ENCODE measurements at places on chromosomes 11 and 22.

DNA sequence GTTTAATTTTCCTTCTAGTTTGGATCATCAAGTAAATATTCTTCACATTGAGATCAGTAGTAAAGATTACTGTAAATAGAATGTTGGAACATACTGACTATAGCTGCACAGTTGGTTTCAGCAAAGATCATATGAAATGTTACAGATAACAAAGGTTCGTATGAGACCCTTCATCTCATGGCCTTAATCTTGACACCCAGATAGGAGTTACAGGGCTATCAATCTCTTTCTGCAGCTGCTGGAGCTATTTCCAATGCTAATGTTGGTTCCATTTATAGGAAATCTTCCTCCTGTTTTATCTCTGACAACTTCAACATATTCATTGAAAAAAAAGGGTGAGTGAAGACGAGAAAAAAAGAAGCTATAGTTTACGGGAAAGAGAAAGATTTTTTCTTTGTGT lies 495.6 kb downstream of the JRKL start:
- no peak for DNase-seq

- DNase-seq = no peak
Observed at GRCh38 chr11:131666617-131667016, 296.2 kb downstream of the NTM start.

- DNase-seq = no peak
Observed at GRCh38 chr11:83970061-83970671, 684.0 kb upstream of the CCDC90B start.

- no peak for DNase-seq
Observed at GRCh38 chr11:19779740-19780139, 67.1 kb downstream of the NAV2 start.

DNA sequence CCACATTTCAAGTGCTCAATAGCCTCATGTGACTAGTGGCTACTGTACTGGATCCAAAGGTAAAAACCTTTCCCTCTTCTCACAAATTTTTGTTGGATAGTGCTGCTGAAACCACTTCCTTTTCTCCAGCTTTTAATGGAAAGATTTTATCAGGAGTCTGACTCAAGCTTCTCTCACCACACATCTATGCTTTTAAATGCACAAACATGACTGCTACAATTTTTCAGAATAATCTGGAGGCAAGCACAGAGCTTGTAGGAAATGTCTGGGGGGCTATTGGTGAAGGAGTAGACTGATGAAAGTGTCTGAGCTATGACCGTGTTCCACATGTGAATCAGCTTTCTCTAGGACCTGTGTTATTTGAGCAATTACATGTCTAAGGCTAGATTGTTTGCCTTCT lies 101.1 kb upstream of the FAT3 start:
- DNase-seq = no peak

DNA sequence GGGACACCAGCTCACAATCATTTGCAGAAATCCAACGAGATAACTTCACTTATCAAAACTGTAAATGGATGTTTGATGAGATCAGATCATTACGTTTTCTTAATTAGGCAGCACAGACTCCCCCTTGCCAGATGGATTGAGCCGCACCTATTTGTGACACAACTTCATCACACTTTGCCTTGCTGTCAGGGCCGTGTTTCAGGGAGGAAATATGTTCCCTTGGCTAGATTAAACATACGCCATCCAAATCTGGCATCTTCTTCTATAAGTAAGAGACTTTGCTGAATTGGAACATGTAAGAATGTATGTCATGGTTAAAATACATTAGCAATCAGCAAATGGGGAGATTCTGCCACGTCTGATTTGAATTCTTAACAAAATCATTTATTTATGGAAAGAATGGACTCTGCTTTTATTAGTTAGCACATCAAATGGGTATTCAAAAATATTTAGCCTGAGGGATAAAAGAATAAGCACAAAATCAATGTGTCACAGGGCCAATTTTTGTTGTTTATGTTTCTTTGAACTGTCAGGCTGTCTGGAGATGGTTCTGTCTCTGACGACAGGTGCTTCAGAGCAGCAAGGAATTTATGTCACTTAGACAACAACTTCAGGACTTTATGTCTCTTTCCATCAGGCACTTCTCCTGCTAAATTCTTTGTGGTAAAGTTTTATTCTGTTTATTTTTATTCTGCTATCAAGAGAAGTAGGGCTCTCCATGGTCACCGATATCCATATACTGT lies 326.1 kb upstream of the NCAM1 start:
- no peak for DNase-seq

DNA sequence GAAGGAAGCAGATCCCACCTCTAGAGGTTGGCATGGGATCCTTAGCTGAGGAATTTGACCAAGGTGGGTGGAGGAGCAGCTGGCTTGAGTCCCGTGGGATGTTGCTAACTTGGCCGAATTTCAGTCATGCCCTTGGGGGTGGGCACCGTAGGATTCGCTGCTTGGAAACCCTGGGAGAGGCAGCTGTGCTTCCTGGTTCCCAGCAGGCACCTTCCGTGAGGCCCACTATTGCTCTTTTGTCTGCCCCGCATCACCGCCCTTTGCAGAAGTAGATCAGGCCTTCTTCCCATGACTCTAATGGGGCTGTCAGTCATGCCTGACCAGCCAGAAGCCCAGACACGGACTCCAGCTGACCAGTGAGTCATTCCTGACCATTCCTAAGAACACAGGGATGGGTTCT lies 292.3 kb upstream of the SYN3 start:
- DNase-seq = no peak

DNA sequence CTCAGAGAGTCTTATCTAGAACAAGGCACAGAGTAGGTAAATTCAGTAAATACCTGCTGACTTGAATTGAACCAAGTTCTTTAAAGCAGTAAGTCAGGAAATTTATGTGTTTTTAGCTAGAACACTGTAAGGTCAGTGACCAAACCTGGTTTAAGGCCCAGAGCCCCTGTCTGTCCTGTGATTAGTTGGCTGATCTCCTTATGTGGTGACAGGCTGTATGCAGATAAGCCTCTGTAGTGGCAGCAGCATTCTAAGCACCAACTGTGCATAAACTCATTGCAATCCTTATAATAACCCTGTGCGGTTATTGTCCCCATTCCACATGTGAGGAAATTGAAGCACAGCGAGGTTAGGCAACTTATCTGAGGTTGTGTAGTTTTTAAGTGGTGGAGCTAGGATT lies 40.5 kb downstream of the FBXO7 start:
- DNase-seq = no peak

- DNase-seq = no peak
Observed at GRCh38 chr11:11843642-11844041, 1.9 kb downstream of the USP47 start.

DNA sequence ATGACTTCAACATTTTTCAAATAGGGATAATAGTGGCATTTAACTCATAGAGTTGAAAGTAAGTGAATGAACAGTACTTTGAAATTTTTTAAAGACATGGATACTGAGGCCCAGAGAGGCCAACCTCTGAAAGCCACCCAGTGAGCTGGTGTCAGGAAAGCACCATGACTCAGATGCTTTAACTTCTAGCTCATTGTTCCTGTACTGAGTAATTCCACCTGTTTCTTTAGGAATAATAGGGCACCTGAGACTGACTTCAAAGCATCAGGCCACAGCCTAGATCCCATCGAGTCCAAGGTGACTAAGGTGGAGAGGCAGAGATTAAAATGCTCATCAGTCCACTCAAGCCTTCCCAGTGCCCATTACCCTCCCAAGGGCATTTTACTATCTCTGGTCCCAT lies 491.8 kb upstream of the TENM4 start:
- DNase-seq = no peak

Measured in progenitor cell of endocrine pancreas (in vitro differentiated cells).